Esophagus squamous epithelium (tissue), 5 donors: ENCODE measurements at places on chromosomes 7 and 10.

DNA sequence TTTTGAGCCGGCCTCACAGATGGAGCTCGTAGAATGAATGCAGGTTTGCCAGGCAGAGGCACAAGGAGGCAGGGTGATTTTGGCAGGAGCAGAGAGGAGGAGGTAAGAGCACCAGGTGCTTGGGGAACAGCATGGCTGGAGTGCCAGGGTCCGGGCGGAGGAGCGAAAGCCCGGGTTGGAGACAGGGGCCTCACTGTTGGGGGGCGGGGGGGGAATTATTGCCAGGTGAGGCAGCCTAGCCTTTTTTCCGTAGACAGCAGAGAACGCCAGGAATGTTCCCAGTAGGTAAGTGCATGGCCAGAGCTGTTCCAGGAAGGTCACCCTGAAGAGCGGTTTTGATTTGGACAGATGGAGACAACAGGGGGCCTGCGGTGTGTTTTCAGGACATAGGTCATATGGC is 9.5 kb downstream of the SRRM3 start:
- no peak for DNase-seq

GRCh38 chr10:48606530-48607355 is 1.9 kb upstream of the ARHGAP22 start:
- DNase-seq: no peak

GRCh38 chr7:4845740-4846142 is 16.1 kb downstream of the PAPOLB start:
- DNase-seq: no peak

DNA sequence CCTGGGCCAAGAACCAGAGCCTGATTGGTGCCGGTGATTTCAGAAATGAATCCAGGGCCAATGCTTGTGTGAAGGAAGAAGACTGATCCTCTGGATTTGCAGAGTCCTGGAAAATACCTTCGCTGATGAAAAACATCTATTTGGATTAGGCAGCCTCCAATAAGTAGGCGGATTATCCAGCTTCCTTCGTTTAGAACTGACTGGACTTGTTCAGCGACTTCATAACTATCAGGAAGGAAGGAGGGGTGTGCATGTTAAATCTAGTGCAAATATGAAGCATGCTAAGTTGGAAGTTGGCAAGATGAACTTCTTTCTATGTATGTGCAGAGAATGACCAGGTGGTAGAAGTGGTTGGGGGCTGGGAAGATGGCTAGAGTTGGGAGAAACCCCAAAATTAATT is 41.0 kb downstream of the NKX2-3 start:
- no peak for DNase-seq

GRCh38 chr10:117461766-117462423 is 80.7 kb upstream of the EMX2 start:
- DNase-seq: no peak

DNA sequence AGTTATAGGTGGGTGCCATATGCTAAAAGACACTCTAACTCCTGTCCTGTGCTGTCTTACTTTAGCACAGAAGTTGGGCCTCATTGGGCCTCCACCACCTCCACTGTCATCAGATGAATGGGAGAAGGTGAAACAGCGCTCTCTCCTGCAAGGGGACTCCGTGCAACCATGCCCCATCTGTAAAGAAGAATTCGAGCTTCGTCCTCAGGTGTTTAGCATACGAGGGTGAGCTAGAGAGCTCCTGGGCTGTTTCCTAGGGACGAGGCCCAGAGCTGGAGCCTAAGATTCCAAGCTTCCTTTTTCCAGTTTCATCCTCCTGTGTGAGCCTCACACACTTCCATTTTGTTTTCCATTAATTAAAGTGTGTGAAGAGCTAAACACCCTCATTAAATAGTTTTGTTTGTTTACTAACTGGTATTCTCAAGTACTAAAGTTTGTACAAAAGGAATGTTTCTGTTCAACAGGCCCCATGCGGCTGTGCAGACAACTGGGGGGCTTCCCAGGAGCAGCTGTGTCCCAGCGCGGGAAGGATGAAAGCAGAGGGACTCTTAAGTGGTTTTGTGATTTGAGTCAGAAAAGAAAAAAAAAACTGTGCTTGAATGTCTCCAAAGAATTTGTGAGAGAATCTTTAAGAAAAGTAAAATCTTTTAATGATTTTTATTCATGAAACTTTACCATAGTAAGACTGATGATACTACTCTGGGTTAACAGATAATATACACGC is 14.1 kb downstream of the RNF32 start:
- no peak for DNase-seq

- no peak for DNase-seq
Measured at GRCh38 chr7:69882269-69882668, 284.0 kb downstream of the AUTS2 start.

GRCh38 chr10:86308056-86308455 is 58.5 kb downstream of the GRID1 start:
- DNase-seq: no peak

- no peak for DNase-seq
Measured at GRCh38 chr7:80475383-80475782, 36.5 kb downstream of the GNAT3 start.

DNA sequence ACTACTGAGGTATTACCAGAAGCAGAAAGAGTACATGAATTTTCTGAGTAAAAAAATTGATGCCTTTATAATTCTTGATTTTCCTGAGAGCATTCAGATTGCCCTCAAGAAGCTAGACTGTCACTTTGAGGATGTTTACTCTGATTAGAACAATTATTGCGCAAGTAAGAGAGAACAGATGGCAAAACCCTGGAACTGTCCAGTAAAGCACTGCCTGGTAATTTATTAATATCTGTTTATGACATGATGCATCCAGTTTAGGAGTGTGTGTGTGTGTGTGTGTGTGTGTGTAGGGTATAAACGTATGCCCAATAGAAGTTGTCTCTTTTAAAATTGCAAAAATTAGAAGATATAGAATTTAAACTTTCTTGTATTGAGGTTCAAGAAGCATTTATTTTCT is 379.7 kb downstream of the PHTF2 start:
- DNase-seq: no peak

DNA sequence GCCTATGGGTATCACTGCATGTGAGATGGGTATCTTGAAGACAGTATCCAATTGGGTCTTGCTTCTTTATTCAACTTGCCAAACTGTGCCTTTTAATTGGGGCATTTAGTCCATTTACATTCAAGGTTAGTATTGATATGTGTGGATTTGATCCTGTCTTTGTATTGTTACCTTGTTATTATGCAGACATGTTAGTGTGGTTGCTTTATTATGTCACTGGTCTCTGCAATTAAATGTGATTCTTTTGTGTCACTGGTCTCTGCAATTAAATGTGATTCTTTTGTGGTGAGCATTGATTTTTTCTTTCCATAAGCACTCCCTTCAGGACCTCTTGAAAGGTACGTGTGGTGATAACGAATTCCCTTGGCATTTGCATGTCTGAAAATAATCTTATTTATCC is 357.8 kb upstream of the STEAP1 start:
- DNase-seq: no peak

DNA sequence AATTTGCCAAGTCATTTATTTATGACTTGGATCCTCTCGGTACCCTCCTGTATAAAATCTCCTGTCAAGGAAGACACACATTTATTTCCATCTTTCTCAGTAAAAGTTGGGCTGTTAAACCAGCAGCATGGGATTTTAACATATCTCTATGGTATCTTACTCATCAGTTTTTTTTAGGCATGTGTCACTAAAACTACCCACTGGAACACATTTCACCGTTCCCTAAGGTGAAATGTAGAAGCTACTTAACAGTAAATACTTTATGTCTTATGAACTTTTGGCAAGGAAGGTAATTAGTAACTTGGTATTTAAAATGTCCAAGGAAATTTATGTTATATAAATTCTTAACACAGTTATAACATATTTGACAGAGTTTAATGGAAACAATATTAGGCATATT is 152.5 kb upstream of the HDAC9 start:
- no peak for DNase-seq

DNA sequence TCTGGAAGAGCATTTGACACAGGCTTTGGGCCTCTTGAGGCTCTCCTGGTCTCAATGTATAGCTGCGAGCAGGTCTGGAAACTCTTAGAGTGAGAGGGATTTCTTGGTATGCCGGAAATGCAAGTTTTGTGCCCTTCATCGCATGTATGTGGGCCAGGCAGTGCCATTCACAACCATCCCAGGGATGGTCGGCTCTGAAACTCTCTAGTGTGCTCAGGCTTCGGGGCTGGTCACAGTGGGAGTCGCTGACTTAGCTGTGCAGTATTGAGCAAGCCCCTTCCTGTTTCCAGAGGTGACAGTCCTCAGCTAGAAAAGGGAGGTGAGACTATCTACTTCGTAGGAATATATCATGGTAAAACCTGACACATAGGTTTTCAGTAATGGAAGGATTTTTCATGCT is 2.0 kb upstream of the AOAH start:
- no peak for DNase-seq
